ENCODE measurements at places on chromosomes 1 and 21.

DNA sequence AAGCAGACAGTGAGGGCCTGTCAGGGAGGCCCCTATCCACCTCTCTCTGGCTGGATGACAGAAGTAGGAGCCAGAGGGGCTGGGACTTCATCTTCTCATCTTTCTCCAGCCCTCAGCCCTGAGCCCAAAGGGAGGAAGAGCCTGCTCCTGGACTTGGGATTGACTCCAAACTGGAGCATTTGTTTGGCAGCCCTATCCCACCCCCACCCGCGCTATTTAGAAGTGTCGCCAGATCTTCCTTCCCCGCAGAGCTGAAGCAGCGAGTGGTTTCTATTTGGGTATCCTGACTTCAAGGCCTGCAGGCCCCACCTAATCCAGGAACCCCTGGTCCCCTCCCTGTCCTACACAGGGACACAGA lies 9.6 kb downstream of the NES start:
- no peak for DNase-seq

GRCh38 chr1:58821309-58821708 lies 37.5 kb upstream of the JUN start:
- no peak for DNase-seq

DNA sequence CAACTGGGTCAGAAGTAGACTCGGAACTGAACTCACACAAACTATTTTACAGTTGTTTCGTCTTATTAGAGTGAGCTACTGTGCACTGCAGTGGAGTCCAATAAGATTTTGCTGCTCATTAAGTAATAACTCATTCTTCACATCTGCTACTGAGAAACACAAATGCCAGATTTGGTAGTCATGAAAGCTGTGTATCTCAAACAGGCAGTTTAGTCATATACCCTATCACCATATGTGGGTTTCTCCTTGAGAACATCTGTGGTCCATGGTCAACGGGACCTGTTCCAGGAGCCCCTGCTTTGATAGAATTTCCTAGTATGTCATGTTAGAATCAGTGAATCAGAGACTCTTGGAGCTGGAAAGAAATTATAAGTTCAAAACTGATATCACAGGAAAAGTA lies 60.4 kb downstream of the ALG14 start:
- DNase-seq: no peak

GRCh38 chr1:213585959-213586586 lies 401.7 kb upstream of the PROX1 start:
- no peak for DNase-seq

GRCh38 chr1:39699419-39699818 lies 8.2 kb upstream of the HPCAL4 start:
- no peak for DNase-seq

- DNase-seq: no peak
These were observed 105.5 kb upstream of the SPAG17 start for GRCh38 chr1:118290571-118290970.

Measured in NCI-H187 treated with DMSO at 0.1 percent for 48 hours (cell line).